Activated CD4-positive, alpha-beta memory T cell treated with anti-CD3 and anti-CD28 coated beads, Interleukin-2, amount 10 ng/mL, durations not matched to agents 7 days and 5 days (primary cell): ENCODE measurements at places on chromosomes 1 and 21. TPM values are rescaled to one million over a fixed set of nuclear protein-coding genes. Genes with fewer than 3 reads are reported as not detected.
A peak's percentile ranks its signal among the peaks of the same experiment; 100 is the strongest.

DNA sequence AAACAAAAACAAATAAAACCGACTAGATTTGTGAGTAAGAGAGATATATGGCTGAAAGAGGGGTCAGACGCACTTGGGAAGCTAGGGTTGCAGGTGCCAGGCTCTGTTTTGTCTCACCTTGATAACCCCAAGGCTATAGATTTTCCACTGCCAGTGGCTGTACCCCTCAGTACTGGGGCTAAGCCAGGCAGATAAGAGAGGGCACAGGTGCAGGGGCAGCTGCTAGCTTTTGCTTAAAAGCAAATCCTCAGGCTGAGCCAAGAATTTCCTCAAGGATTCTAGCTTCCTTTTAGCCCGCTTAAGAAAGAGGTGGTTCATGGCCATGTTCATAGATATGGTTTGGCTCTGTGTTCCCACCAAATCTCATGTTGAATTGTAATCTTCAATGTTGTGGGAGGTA is 57.9 kb downstream of the OVGP1 start:
- H3K36me3 ChIP-seq: no peaks in the 10 kb centered on the region
- H3K27me3 ChIP-seq: peaks cover 35% of the 10 kb centered on the region
- no peak for DNase-seq
- no peaks in the 10 kb centered on the region for H3K4me1 ChIP-seq
- H3K4me3 ChIP-seq: no peak overlapping the region

GRCh38 chr1:2412773-2413494 is 570 bp upstream of the PEX10 start:
- H3K36me3 ChIP-seq: peaks cover 4% of the 10 kb centered on the region
- H3K27me3 ChIP-seq: no peaks in the 10 kb centered on the region
- peak; percentile 28 for DNase-seq
- peaks cover 40% of the 10 kb centered on the region for H3K4me1 ChIP-seq

DNA sequence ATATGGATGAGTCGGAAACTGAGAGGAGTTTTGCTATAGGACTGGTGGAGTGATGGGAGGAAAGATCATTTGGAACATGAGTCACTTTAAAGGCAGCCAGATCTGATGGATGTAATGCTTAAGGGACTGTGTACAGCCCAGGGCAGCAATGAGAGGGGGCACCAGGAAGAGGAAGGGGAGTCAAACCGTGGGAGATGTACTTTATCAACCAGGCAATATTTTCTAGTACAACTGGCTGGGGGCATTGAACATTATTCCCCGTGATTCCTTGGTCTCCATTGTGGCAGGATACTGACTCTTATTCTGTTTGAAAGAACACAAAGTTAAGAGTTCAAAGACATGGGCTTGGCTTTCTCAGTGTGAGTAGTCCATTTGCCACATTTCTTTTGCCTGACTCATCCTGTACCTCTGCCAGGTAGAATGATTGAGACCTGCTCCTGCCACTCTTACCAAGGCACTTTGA is 268.2 kb upstream of the NR5A2 start:
- no peak overlapping the region for H3K4me3 ChIP-seq
- no peaks in the 10 kb centered on the region for H3K36me3 ChIP-seq
- H3K4me1 ChIP-seq: no peaks in the 10 kb centered on the region

The SLAMF9 gene
- total RNA-seq: not detected

DNA sequence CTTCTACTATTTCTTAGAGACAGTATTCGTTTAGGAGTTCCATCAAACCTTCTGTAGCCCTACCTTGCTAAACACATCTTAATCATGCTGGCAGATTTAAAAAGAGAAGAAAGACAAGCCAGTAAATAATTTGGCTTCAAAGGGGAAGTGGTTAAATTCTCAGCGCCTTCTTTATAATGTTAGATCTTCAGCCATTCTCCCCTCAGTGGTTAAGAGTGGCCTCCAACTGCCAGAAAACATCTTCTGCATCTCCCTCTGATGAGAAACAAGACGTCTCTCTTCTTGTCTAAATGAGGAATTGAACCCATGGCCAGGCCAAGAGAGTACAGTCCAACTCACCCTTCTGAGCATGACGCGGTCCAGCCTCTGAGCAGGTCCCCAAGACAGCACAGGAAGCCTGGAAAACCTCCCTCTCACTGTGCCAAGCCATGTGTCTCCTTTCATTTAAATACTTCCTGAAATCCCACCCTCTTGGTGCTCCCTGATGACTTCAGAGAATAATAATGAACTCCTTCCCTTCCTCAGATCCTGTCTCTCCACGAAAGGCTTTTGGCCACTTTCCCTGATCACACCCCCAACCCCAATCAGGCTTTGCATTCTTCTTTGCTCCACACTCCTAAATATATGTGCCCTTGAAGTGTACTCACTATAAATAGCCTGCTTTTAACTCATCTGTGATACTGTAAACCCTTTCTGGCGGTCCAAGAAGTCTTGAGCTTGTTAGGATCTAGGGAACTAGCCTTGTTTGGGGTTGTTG is 16.4 kb upstream of the LRRC52 start:
- DNase-seq: no peak
- no peak overlapping the region for H3K27ac ChIP-seq
- no peaks in the 10 kb centered on the region for H3K4me1 ChIP-seq
